HuH-7.5 (cell line): ENCODE measurements at places on chromosomes 16 and 17.

GRCh38 chr17:69572747-69573146 lies 158.2 kb downstream of the MAP2K6 start:
- DNase-seq = no peak

- no peak for DNase-seq
Observed at GRCh38 chr17:32958418-32958817, 30.5 kb downstream of the TMEM98 start.

- DNase-seq = no peak
Observed at GRCh38 chr17:32523827-32524552, 37.2 kb downstream of the CDK5R1 start.

DNA sequence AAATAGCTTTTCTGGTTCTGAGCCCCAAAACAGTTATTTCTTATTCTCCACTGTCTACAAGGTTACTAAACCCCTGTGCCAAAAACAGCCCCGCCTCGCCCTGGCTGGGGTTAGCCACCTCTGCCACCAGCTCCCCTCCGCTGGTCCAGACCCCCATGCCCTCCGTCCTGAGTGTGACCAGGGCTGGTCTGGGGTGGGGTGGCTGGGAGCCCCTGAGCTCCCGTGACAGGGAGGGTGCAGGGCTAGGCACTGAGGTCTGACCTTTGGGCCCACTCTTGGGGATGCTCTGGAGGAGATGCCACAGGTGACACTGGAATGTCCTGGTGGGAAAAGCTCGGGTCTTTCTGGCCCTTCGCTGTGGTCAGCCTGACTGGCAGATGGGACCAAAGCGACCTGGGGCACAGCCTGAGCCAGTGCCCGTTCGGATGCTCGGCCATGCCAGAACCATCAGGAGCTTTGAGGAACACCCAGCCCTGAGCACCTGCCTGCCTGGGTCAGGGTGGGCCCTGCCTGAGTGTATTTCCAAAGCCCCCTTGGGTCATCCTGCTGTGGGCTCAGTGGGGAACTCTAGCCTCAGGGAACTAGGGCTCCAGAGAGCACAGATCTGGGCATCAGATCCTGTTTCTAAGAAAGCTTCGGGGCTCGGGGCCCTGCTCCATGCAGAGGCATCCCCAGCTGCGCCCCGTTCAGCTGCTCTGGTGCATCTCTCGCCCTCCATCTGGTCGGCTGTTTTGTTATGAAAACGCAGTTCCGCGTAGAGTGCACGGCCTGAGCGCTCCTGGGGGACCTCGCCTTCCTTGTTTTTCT lies 72.1 kb upstream of the GNG13 start:
- no peak for DNase-seq

GRCh38 chr17:69245617-69246016 lies 17.0 kb upstream of the ABCA10 start:
- no peak for DNase-seq

DNA sequence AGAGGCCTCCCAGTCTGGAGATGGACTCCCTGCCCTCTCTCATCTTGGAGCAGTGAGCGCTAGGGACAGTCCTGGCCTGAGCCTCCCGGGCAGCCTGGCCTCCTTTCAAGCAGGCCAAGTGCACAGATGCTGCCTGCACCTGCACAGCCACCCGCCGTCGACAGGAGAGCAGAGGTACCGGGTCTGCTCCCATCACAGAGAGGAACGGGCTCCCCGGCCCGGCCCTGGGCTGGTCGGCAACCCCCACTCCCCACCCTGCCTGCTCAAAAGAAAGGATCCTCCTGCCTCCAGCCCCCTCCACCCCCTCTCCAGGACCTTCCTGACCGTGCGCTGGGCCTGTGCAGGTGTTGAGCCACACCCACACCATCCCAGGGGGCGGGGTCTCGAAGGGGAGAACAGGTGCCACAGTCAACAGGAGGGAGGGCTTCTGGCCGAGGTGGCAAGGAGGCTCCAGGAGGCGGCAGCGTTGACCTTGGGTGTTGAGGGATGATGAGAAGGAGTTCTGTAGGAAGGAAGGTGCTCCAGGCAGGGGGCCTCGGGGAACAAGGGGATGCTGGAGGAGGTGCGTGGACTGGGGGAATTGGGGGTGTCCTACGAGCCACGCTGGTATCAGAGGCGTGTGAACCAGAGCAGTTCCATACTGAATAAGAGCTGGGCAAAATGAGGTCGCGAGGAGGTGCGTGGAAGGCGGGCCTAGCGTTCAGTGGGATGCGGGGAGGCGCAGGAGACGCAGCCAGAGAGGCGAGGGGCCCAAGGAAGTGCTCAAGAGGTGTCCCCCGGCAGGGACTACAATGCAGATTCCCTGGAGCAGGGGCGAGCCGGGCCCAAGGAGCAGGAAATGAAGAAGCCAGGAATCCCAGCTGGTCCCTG lies 967 bp upstream of the CDH15 start:
- no peak for DNase-seq

DNA sequence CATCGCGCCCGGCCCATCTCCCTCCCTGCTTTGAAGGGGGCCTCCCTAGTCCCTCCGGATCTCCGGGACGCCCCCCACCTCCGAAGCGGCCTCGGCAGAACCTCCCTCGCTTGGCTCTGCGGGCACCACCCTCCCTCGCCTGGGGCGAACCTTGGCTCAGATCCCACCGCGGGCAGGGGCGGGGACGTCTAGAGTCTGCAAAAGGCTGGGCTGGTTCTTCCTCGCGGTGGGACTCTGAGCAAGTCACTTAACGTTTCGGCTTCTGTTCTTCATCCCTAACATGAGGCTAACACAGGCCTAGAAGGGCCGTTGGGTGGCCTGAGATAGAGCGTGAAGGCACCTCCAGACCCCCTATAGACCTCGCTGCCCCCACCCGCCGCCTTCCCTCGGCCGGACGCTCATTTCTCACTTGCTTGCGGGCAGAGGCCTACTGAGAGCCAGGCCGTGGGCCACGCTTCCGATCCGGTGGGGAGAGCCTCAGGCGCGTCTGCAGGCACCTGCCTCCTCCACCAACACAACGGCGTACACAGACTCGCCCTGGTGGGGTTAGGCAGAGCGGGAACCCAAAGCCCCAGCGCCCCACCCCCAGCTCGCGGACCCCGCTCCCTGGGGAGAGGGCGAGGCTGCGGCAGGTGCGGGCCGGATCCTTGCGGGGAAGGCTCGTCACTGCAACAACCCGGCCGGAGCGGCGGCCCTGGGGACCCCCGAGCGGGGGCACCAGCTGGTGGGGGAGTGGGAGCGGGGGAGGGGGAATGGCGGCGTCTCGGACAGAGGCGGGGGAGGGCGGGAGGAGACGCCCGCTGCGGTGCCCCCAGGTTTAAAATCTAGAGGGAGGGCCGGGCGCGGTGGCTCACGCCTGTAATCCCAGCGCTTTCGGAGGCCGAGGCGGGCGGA lies 5.4 kb downstream of the MYO1C start:
- DNase-seq = no peak

DNA sequence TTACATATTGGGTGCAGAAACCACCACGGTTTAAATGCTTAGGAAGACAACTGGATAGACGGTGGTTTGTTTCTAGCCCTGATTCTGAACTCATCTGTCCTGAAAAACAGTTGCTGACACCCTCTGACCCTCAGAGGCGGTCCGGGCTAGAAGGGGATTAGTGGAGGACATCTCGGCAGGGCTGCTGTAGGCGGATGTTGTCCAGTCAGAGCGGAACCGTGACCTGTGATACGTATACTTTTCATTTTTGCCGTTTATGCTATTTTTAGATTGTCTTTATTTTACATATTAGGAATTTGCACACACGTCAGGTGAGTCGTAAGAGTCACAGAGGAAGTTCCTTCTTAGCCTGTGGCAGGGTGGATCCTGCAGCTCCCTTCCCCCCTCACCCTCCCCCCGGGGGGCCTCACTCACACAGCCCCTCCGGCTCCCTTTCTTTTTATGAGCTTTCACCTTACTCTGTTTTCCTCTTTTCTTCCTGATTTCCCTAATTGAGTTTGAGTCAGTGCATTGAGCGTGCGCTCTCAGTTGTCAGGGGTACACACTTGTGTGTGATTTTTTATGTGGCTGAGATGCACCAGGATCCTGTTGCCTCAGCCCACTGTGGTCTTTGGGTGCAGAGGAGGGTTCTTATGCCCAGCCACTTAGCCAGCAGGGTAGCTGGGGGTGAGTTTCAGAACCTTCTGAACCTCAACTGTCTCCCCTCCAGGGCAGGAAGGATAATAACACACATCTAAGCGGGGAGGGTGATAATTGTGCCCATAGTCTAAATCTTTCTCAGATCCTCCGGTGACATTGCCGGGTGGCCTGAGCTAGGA lies 211.1 kb upstream of the CHMP6 start:
- DNase-seq = no peak
